ENCODE measurements at places on chromosomes 6 and 20.

GRCh38 chr6:169837529-169838250, 86.3 kb downstream of the ERMARD start:
- no peak for DNase-seq

DNA sequence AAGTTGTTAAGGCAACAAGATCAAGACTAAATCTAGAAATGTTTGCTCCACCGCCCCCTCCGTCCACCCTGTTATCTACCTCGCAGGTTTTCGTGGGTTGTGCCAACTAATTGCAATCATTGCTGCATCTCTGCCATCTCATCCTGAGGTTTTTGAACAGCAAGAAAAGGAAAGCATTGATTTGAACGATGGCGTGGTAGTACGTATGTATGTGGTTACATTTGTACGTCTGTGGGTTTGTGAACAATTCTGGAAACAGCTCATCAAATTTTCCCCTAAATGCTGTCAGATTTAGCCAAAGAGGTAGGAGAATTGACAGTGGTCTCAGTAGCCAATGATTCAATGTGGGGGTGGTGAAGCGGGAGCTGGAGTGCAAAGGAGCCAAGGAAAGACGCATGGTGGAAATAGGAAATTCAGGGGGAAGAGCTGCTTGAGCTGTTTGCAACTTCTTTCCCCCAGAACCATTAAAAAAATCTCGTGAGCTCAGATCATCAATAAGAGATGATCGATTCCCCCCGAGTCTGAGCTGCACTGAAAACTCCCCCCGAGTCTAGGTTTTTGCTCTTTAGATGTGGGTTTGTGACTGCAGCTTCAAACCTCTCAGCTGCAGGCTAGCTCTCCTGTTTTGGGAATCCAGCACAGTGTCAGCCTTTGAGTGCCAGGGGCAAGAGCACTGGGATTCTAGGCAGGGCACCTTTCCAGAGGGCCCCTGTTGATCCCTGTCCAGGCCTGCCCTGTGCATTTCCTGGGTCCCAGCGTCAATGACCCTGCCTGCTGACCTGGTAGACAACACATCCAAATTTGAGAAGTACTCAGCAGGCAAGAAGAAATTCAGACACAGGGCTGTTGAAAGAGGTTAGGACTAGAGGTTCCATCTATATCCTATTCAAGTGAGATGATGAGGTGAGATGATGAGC, 72.6 kb upstream of the LY86 start:
- no peak for DNase-seq

DNA sequence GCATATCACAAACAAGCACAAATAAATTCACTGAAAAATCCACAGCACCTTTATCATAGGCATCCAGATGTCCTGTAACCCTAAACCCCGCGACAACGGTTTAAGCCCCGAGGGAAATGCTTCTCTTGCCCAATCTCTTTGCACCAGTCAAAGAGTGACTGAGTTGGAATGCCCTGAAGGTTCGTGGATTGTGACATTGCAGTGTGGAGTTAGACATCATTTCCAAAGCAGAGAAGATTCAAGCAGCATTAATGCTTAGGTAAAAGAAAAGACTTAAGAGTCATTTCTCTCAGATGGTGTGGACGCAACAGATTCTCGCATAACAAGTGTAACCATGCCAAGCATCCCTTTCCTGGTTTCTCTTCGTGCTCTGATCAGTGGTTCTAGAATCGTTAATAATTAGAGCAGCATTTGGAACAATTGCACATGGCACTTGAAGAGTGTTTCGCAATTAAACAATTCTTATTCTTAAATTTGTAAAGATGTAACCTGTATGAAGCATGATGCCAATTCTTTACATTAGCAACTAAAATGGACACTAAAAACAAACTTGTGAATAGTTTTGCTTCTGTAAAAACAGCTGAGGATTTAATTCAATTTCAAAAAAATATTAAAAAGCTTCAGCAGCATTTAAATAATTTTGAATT, 121.6 kb downstream of the HIVEP2 start:
- DNase-seq = no peak

GRCh38 chr6:151494235-151494935, 568 bp downstream of the CCDC170 start:
- DNase-seq = no peak

- no peak for DNase-seq
These were observed 73.6 kb downstream of the NDUFAF5 start for GRCh38 chr20:13858439-13858838.

GRCh38 chr6:134453792-134454510, 136.0 kb upstream of the SGK1 start:
- no peak for DNase-seq

GRCh38 chr6:125340991-125341390, 39.2 kb upstream of the HDDC2 start:
- DNase-seq = no peak

DNA sequence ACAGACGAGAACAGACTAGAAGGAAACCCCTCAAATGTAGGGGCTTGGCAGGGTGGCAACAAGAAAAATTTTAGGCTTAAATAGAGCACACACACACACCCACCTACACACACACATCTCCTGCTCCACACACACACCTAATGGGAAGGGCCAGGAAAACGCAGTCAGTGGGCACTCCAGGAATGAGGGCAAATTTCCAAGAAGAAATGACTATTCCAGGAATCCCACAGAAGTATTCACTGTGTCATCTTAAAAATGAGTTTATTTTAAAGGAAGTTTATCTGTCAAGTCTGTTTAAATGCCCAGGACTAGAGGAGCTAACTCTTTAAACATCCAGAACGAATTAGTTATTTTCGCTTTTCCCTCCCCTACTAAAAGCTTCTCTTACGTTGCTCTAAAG, 13.0 kb downstream of the ALDH8A1 start:
- peak; percentile 71 for DNase-seq

GRCh38 chr6:56222499-56222898, 24.9 kb downstream of the COL21A1 start:
- peak; percentile 36 for DNase-seq

- no peak for DNase-seq
These were observed 74.7 kb upstream of the TMEM170B start for GRCh38 chr6:11462742-11463397.

- DNase-seq = no peak
These were observed 263.3 kb downstream of the CDKAL1 start for GRCh38 chr6:20797597-20797996.

GRCh38 chr6:39906318-39906761, 27.9 kb downstream of the MOCS1 start:
- no peak for DNase-seq

- peak; percentile 84 for DNase-seq
These were observed 1.9 kb downstream of the RRBP1 start for GRCh38 chr20:17679941-17680835.

DNA sequence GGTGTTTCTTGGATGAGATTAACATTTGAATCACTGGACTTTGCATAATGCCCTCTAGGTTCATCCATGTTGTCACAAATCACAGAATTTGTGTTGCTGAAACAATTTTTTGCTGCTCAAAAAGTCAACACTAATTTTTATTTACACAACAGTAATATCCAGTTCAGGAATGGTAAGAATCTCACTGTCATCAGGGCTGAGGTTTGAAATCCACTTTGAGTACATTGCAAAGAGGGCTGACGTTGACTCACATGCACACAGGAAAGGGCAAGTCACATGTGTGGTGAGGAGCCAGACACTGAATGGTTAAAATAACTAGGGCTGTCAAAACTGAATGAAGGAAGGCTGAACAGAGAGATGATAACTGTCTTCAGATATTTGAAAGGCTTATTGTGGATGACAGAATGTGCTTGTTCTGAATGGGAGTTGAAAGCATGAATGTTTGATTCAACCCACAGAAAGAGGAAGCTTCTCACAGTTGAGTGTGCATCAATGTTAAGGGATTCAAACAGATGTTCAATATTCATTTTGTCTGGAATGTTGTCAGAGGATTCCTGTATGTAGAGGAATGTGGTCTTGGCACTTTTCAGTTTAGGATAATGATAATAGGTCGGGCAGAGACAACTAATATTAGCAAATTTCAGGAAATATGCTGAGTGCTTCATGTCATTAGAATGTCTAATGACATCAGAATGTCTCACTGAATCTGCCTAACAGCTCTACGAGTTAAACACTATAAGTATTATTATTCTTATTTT, 3.6 kb upstream of the ADGRG6 start:
- DNase-seq = peak; percentile 85

- DNase-seq = peak; percentile 15
These were observed 135.3 kb downstream of the ARID1B start for GRCh38 chr6:156912431-156912830.

DNA sequence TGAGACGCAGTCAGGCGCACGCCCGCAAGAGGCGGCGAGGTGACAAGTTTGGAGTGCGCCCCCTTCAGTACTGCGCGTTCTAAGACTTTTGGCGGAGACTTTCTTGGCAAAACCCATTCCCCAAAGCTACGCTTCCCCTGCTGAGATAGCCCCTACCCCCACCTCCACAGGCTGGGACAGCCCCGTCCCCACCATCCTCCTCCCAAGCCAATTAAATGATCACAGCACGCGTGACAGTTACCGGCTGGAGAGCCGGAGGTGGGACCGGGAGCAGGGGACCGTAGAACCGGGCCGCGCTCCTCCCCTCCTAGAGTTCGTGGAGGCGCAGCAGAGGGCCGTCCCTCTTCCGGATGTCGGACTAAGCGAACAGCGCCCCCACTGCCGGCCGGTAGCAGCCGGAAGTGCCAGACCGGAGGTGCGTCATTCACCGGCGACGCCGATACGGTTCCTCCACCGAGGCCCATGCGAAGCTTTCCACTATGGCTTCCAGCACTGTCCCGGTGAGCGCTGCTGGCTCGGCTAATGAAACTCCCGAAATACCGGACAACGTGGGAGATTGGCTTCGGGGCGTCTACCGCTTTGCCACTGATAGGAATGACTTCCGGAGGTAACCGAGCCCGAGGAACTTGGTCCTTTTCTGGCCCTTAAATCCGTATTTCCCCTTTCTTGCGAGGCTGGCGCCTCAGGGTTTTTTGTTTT, at the start of gene TOMM6:
Gene TOMM6 (plus strand): TSS at position 476 of the 699 bp plus-strand sequence. CDS start 4 bp downstream, at position 480.
- DNase-seq = peak; percentile 96

DNA sequence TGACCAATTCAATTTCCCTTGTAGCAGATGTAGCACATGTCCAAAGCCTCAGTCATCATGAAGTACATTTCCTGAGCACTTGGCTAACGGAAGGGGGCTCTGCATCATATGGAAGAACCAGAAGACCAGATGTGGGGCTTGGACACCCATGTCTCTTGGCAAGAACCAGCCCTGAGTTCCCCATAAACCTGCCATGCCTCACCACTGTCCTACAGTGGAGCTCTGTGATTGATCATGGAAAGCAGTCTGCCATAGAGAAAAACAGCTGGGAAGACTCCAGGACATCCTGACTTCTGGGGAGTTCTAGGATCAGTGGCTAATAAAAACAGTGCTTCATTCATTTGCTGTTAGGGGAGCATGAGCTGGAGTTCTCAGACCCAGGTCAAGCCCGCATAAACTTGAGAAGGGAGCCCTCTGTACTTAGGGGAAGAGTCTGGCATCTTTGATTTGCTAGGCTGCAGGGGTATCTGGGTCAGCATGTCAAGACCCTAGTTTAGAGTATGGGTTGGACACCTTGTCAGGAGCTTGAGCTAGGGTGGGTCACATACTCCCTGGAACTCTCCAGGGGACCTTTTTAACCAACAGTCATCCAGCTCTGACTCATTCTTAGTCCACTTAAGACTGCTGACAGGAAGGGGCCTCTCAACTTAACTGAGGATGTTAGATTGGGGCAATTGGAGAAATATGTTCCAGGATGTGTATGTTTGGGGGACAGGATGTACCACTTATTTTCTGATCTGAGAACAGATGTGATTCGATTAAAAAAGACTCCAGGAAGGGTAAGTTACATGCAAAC, 26.3 kb upstream of the TRAM2 start:
- DNase-seq = peak; percentile 69

- no peak for DNase-seq
These were observed 150.8 kb downstream of the ASCC3 start for GRCh38 chr6:100730001-100730980.

GRCh38 chr20:54566031-54566688, 90.8 kb downstream of the DOK5 start:
- DNase-seq = no peak

DNA sequence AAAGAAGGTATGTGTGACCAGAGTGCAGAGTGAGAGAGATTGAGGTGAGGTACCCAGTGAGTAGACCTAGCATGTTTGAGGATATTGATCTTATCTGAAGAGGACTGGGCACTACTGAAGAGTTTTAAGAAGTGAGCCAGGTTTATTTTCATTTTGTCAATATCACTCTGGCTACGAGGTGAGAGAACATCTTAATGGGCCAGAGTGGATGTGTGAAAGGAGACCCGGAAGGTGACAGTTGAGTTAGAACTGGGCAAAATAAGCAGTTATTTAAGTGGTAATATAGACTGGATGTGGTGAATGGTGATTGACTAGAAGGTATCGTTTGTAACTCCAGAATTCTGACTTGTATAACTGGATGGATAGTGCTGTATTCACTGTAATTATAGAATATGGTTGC, 134.1 kb downstream of the QKI start:
- DNase-seq = no peak

GRCh38 chr20:13141546-13141945, 79.5 kb upstream of the ISM1 start:
- no peak for DNase-seq

GRCh38 chr6:19873031-19873430, 35.9 kb downstream of the ID4 start:
- DNase-seq = peak; percentile 3
